ENCODE measurements at places on chromosomes 1 and 21. TPM values are rescaled to one million over a fixed set of nuclear protein-coding genes. Genes with fewer than 3 reads are reported as not detected.

DNA sequence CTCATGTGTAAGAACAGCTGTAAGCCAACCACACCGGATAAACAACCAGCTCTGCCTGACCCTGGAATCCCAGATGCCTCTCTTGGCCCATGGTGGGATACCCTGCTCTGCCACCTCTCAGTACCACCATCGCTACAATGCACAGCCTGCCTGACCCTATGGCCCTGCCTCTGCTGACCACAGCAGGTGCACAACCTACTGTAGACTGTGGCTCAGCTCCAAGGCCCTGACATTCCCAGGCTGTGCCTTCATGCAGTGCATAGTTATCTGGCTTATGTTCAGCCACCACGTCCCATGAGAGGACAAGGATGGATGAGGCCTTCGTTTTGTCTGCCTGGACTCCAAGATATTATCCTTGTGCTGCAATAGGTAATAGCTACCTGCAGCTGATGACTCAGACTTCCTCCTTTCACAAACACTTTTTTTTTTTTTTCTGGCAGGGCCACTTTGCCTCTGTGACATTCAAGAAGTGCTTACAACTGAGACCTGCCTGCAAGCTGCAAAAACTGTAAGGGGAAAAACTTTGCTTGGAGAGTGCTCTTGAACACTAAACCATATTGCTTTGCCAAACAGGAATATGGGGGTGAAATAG, 177.7 kb downstream of the URB2 start:
- no peak overlapping the region for H3K27ac ChIP-seq
- no peak overlapping the region for H3K4me3 ChIP-seq
- no peaks in the 10 kb centered on the region for H3K4me1 ChIP-seq
- no peaks in the 10 kb centered on the region for H3K27me3 ChIP-seq
- no peaks in the 10 kb centered on the region for H3K36me3 ChIP-seq

DNA sequence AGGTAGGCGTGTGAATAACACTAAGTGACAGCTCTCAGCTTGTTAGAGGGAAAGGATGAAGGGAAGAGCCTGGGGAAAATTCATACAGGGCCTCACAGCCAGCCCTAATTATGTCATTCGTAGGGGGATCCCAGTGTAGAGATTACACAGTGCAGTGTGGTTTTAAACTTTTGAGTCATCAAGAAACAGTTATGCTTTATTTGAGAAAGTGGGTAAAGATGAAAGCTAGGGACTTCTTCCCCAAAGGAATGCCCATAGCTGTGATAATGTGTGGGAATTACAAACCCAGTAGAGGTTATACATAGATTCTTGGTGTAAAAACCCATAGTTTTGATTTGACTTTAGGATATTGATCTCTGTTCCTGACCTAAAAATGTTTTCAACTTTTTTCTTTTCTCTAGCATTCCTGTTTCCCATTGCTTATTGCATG, 1.9 kb downstream of the TTF2 start:
- peaks cover 57% of the 10 kb centered on the region for H3K4me1 ChIP-seq
- peaks cover 52% of the 10 kb centered on the region for H3K36me3 ChIP-seq
- peak overlapping the region; percentile 20 for H3K27ac ChIP-seq
- H3K27me3 ChIP-seq: no peaks in the 10 kb centered on the region

The TMEM61 gene
- total RNA-seq: not detected

- no peak for DNase-seq
- peaks cover 10% of the 10 kb centered on the region for H3K27me3 ChIP-seq
- no peak overlapping the region for H3K27ac ChIP-seq
- no peaks in the 10 kb centered on the region for H3K36me3 ChIP-seq
- H3K4me3 ChIP-seq: no peak overlapping the region
Observed at GRCh38 chr1:10014016-10014415, 17.0 kb downstream of the RBP7 start.

GRCh38 chr1:66788231-66788939, 12.7 kb downstream of the INSL5 start:
- H3K4me3 ChIP-seq: no peak overlapping the region
- H3K27ac ChIP-seq: no peak overlapping the region
- peaks cover 9% of the 10 kb centered on the region for H3K4me1 ChIP-seq
- H3K27me3 ChIP-seq: peaks cover 2% of the 10 kb centered on the region

DNA sequence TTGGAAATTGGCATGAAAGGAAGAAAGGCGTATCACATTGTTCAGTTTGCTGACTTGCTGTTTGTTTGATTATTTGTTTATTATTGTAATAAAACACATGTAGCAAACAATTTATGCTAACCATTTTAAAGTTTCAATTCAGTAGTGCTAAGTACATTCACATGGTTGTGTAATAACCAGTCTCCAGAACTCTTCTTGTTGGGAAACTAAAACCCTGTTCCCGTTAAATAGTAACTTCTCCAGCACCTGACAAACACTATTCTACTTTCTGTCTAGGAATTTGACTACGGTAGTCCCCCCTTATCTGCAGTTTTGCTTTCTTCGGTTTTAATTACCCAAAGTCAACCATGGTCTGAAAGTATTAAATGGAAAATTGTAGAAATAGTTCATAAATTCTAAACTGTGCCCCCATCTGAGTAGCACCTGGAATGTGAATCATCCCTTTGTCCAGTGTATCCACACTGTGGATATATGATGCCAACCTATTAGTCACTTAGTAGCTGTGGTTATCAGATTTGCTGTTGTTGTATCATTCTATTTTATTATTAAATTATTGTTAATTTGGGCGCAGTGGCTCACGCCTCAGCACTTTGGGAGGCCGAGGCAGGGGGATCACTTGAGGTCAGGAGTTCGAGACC, 5.5 kb downstream of the MORC3 start:
- H3K4me3 ChIP-seq: no peak overlapping the region
- H3K36me3 ChIP-seq: peaks cover 41% of the 10 kb centered on the region
- DNase-seq: no peak

The PKLR gene
- total RNA-seq: not detected

The REG4 gene
- 15.3 TPM for total RNA-seq
